ENCODE measurements at places on chromosomes 5 and 9. TPM values are rescaled to one million over a fixed set of nuclear protein-coding genes. Genes with fewer than 3 reads are reported as not detected.
A peak's percentile ranks its signal among the peaks of the same experiment; 100 is the strongest.

DNA sequence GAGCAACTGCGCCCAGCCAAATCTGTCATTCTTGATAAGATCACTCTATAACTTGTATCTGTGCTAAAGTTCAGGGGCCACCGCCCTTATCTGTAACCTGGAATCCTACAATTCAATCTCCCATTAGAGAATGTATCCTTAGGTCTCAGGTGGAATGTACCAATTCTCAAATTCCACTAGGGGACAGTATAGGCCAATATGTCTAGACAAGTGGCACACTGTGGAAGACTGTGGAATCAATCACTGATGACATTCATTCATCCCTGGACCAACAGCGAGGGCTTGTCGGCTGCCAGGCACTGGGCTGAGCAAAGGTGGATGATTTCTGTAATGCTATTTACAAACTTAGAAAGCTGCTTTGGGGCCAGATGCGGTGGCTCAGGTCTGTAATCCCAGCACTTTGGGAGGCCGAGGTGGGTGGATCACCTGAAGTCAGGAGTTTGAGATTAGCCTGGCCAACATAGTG is 28.7 kb upstream of the MEGF9 start:
- no peak for DNase-seq

- no peak for DNase-seq
Measured at GRCh38 chr5:60805463-60805862, 38.6 kb downstream of the ELOVL7 start.

- no peak for DNase-seq
Measured at GRCh38 chr5:178350361-178351220, 118.0 kb upstream of the PHYKPL start.

DNA sequence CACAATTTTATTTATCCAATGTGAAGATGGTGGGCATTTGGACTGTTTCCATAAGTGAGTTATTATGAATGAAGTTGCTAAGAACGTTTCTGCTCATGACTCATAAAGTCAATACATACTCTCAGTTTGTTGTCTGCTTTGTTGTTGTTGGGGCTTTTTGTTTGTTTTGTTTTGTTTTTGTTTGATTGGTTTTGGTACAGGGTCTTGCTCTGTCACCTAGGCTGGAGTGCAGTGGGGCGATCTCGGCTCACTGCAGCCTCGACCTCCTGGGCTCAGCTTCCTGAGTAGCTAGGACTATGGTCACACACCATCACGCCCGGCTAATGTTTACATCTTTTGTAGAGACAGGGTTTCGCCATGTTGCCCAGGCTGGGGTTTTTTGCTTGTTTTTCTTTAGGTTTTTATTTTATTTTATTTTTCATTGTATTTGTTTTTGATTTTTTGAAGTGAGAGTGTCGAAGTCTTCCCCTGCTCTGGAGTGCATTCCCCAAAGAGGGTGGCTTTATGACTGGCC is 18.0 kb downstream of the TRIM7 start:
- DNase-seq = no peak

- no peak for DNase-seq
Measured at GRCh38 chr9:101477736-101478135, 42.2 kb upstream of the ALDOB start.

DNA sequence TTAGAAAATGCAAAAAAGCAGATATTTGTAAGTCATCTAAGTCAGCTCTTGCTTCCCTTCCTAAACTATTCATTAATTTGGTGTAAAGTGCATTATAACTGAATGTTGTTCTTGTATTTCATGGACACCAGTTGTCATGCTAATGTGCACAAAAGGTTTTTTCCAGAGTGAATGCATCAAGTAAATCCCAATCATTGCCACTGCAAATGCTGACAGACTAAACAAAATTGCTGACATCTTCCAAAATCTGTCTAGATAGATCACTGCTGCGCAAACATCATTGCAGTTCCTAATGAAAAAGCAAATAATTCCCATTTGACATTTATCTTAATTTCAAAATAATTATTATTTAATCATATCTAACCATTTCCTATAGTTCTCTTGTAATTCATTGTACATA is 161.7 kb downstream of the PDE4D start:
- no peak for DNase-seq

GRCh38 chr5:157494178-157494832 is 34.3 kb downstream of the NIPAL4 start:
- no peak for DNase-seq

- no peak for DNase-seq
Measured at GRCh38 chr5:9728261-9728660, 98.1 kb upstream of the TAS2R1 start.

DNA sequence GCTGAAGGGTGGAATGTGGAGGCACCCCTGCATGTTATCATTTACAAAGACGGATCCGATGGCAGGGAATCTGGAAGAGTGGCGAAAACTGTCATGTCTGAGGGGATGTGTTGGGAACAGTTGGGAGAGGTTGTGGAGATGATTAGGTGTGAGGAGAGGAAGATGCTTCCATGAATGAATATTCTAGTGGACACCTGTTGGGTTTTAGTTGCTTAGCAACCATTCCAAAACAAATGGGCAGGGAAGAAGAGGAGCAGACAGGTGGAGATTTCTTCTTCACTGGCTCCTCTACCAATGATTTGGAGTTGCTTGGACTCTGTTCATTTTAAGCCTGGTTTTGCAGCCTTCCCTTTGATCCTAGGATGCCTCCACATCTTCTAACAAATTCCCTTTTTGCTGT is 465.3 kb upstream of the CLINT1 start:
- no peak for DNase-seq

DNA sequence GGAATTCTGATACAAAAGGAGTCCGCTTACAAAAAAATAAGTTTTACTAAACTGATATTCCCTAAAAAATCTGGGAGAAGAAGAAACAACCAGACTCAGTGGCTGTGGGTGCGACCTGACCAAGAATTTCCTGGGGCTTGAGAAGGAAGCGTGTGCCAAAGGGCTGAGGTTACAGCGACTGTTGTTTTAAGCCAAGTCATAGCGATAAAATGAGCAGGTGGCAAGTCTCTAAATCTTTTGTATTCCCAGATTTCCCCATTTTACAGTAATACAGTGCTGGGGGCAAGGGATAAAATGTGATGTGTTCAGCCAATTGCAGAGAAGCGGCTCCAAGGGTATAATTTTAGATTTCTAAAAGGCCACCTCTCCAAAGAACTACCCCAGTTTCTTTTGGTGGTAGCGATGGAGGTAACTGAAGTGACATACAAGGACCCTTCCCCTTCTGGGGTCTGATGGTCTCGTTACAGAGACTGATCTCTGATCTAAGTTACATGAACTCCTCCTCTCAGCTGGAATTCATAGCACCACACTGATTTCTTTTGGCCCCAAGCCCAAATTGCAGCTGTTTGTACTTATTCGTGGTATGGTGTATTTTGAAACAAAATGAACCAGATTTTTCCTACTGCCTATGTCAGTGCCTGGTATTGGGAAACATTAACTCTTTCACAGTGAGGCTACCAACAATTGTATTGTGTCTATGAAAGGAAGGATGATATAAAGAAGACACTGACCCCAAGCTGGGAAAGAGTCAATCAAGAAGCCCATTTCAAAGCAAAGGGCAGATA is 41.6 kb downstream of the LPAR1 start:
- peak; percentile 61 for DNase-seq

- DNase-seq = no peak
Measured at GRCh38 chr5:113524927-113525326, 11.4 kb downstream of the YTHDC2 start.

- no peak for DNase-seq
Measured at GRCh38 chr9:25254051-25254450, 424.2 kb downstream of the TUSC1 start.

GRCh38 chr5:146528236-146528635 is 12.2 kb upstream of the GPR151 start:
- DNase-seq = no peak

DNA sequence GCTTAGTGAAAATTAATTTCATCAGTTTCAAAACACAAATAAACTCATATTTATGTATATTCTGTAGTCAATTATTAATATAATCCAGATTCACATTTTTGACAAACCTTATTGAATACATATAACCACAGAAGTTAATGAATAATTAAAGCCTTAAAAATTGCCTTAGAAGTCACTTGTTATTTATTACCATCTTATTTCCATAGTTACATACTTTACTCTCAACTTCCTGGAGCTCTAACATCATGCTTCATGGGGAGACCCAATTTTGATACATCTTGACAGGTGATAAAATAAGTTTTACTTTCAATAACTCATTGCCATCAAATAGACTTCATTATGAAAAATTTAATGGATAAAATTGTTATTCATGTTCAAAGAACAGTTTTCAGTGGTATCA is 1038.7 kb downstream of the PTPRD start:
- DNase-seq = no peak

GRCh38 chr9:106020186-106020585 is 325.8 kb downstream of the TMEM38B start:
- DNase-seq = no peak

Gene RNF183
- not detected for polyA plus RNA-seq

Gene ANKDD1B
- 0.04 TPM for polyA plus RNA-seq

Gene GOLGA1
- 12.0 TPM for polyA plus RNA-seq

Gene TAS2R1
- 0.09 TPM for polyA plus RNA-seq

Gene ZNF462
- polyA plus RNA-seq = 7.5 TPM

Gene NTNG2
- polyA plus RNA-seq = 0.93 TPM

Gene FAM153A
- polyA plus RNA-seq = not detected

Gene SLCO6A1
- not detected for polyA plus RNA-seq

Data from AG04450 (cell line).